ENCODE measurements at places on chromosomes 12 and 14.

DNA sequence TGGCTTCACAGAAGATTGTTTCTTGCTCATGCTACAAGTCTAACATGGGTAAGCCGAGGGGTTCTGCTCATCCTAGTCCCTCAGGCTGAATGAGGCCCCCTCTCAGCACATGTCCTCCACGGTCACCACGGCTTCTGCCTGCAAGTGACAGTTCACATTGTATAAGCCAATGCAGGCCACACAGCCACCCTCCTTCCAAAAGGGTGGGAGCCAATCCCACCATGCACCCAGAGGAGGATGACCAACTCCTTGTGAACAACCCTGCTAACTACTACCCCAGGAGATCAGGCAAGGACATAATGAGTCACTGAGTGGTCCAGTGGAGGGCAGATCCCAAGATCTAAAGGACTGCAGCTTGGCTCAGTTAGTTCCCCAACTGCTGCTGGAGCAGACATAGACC is 6.1 kb downstream of the SPRING1 start:
- no peak for DNase-seq

- DNase-seq, result no peak
Observed at GRCh38 chr14:78950649-78951048, 780.5 kb downstream of the NRXN3 start.

DNA sequence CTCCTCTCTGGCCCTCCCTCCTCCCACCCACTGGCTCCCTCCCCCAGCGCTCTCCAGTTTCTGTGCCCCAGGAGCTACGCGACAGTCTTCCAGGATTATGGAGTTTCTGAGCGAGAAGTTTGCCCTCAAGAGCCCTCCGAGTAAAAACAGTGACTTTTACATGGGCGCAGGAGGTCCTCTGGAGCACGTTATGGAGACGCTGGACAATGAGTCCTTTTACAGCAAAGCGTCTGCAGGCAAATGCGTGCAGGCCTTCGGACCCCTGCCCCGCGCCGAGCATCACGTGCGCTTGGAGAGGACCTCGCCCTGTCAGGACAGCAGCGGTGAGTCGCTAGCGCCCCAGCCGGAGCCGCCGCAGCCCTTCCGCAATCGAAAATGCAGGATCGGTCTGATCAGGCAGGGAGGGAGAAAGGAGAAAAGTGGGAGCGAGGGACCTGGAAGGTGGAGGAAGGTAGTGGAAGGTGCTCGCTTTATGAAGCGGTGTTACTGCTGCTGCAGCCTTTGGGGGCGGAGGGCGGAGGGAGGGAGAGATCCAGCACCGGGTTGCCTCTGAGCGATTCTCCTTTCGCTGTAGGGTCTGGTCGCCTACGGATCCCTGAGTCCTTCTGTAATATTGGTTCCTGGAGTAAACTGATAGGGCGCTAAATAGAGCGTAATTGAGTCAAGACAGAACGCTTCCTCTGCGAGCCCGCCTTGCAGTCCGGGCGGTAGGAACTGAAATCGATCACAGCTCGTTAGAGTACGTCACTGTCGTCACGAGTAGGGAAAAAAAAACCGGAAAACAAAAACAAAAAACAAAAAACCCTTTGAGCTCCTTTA is at the start of gene ALX1:
Gene ALX1, plus strand, starts transcription at position 56 of the 819 bp plus-strand sequence. Its CDS starts 42 bp downstream, at position 98.
- no peak for DNase-seq

DNA sequence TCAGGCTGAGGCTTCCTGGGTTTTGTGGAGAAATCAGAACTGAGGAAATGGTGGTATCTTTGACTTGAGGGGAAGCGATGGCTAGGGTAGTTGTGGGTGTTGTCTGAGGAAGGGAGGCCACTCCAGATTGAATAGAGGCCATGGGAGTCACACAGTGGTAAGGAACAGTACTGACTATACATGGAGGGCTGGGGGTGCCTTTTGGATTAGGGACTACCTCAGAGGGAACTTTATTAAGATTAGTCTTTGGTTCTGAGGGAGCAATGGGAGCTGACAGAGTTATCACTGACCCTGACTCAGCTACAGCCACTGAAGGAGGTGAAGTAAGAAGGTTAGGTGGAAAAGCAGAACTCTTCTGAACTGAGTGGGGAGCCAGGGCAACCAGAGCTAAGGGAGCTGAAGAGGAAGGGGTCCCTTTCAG is 4.4 kb downstream of the NACA start:
- DNase-seq, result no peak

GRCh38 chr12:131755305-131756113 is 44.6 kb downstream of the SFSWAP start:
- DNase-seq, result no peak

DNA sequence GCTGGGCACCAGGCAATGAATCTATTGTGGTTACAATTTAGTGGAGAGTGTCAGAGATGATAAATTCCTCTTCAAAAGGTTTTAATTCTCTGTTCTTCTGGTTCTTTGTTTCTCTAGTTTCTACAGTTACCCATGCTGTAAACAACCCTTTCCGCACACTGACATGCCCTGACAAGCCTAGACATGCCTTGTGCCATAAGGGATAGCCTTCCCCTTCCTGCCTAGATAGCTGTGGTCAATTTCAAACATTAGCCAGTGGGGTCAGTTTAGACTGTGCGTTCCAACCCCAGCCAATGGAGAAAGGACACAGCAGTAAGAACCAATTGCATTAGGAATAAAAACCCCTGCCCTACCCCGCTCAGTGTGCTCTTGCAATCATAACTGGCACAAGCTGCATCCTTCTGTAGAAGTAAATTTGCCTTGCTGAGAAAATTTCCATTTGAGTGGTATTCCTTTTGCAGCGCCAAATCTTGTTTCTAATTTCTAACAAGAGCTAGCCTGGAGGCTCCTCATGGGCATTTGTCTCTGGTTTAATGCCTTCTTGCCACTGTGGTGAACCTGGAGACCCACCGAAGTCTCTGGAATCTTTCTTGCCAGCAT is 6.4 kb downstream of the EDDM3A start:
- DNase-seq, result no peak

- no peak for DNase-seq
Observed at GRCh38 chr12:105573574-105573973, 243.1 kb downstream of the C12orf75 start.

DNA sequence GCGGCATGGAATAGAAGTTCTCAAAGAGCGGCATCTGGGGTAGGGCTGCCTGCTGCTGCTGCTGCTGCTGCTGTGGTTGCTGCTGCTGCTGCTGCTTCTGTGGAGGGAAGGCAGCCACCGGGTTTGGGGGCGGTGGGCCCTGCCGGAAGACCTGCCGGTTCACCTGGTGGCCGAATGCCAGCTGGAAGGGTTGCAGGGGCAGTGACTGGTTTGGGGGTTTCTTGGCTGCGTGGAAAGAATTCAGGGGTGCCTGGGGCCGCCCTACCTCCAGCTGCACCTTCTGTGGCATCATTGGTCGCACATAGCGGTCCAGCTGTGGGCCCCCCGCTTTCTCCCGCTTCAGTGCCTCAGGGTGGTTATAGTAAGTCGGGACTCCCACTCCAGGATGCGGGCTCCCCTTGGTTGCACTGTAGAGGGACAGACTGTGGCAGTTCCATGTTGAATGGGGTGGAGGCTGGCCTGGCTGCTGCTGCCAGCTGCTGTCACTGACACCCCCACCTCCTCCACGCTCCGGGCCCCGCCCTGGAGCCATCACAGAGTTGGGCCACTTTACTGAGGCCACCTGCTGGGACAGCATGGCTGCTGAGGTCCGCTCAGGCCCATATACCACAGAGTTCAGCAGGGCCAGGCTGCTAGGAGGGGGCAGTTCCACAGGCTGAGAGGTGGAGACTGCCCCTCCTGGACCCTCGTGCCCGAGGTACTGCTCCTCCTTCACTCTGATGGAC is 25.2 kb upstream of the PNMA1 start:
- no peak for DNase-seq

- no peak for DNase-seq
Observed at GRCh38 chr12:124680863-124681778, 113.7 kb upstream of the NCOR2 start.

DNA sequence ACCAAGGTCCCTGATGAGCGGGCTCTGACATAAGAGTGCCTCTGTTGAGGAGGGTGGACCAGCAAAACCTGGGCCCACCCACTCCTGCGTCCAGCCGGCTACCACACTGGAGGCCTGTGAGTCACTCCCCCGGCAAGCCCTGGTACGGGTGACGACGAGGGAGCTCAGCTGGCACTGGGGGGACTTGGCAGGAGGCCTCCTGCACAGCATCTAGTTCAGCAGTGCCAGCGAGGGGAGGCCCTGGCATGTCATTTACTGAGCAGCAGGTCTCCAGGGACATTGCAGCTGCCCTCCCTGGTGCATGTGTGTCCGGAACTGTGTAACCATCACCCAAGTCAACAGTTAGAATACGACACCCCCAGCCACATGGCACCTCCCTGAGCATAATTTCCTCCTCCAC is 24.4 kb downstream of the CD9 start:
- no peak for DNase-seq

DNA sequence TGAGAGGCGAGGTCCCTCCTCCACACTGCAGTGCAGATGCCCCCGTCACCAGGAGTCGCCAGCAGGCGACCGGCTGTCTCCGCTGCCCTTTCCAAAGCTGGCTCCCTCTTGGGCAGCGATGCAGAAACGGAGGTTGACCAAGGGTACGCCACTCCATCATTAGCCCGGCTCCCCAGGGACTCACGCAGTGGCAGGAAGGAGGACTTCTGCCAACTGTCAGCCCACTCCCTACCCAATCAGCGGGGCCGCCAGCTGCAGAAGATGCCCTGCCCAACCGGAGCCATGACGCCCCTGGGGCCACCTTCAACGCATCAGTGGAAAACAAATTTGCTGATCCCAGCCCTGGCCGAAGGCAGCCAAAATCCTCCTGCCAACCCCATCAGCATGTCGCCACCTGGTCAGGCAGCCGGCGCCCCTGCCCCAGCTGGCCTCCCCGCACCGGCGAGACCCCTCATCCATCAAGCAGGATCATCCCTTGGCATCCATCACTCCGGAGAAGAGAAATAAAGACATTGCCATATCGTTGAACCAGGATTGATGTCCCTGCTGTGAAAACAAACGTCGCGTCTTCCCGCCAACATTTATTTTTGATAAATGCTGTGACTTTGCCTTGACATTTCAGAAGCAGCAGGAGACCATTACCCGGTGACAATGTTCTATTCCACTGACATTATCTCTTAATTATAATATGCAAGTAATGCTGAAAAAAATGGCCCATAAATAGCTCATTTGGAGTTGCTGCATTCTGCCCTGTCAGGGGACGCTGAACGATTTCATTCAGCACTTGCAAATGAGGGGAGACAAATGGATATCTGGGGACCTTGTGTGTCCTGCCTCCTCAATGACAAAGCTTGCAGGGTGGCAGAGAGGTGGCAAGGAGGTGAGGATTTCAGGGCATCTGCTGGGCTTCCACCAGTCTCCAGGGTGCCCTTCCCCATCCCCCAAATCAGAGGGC is 105.1 kb downstream of the SCARB1 start:
- no peak for DNase-seq

GRCh38 chr12:92226071-92226661 is 80.5 kb upstream of the BTG1 start:
- no peak for DNase-seq

- DNase-seq, result no peak
Observed at GRCh38 chr12:131869871-131870418, 24.5 kb upstream of the ULK1 start.

DNA sequence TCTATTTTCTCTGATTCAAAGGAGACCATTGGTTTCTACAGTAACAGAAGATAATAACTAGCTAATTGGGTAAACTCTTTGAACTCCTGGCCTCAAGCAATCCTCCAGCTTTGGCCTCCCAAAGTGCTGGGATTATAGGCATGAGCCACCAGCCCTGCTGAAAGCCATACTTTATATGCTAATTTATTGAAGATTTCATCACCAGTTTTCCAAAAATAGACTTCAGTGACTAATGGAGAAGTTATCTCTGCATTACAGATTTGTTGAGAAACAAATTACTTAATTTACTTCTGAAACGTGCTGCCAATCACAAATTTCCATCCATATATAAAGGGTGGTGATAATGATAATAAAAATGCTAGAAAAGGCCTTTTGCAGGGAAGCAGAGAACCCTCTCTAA is 1758.1 kb upstream of the SEL1L start:
- DNase-seq, result no peak

- DNase-seq, result no peak
Observed at GRCh38 chr14:65303190-65303898, 109.2 kb upstream of the FUT8 start.

GRCh38 chr14:23481979-23482822 is 12.7 kb downstream of the NGDN start:
- DNase-seq, result no peak

- DNase-seq, result no peak
Observed at GRCh38 chr14:93047661-93048060, 68.1 kb downstream of the ITPK1 start.

DNA sequence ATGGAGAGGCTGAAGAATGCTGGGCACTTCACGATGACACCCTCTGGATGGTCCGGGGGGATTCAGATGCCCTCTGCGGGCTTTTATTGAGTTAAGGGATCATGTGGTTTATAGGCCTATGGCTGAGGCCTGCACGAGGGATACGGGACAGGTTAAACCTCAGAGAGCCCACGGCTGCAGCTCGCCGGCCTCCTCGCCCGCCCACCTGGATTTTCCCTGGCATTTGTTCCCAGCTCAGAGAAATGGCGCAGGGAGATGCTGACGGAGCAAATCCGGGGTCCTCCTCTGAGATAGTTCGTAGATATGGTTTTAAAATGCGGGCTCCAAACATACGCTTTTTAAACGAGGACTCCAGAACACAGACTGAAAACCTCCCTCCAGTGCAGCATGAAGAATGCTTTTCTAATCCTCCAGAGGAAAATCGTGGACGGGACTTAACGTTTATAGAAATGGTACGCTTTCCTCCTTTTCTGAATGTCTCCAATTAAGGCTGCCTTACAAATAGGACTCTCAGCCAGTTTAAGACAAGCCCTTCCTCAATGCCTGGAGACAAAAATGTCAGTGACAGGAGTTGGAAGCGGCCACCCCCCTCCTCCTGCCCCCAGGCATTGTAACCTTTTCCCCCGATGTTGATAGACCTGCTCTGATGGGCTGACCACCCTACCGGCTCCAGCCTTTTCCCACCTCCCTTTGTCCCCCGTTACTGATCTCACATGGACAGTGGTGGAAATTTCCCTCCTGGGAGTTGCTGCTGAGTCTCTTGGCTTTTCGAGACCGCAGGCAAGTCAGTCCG is 16.6 kb downstream of the CCND2 start:
- no peak for DNase-seq

GRCh38 chr12:106090591-106091445 is 47.9 kb downstream of the NUAK1 start:
- no peak for DNase-seq

Data from activated CD4-positive, CD25-positive, alpha-beta regulatory T cell (primary cell).